ENCODE measurements at places on chromosomes 1 and 21.

DNA sequence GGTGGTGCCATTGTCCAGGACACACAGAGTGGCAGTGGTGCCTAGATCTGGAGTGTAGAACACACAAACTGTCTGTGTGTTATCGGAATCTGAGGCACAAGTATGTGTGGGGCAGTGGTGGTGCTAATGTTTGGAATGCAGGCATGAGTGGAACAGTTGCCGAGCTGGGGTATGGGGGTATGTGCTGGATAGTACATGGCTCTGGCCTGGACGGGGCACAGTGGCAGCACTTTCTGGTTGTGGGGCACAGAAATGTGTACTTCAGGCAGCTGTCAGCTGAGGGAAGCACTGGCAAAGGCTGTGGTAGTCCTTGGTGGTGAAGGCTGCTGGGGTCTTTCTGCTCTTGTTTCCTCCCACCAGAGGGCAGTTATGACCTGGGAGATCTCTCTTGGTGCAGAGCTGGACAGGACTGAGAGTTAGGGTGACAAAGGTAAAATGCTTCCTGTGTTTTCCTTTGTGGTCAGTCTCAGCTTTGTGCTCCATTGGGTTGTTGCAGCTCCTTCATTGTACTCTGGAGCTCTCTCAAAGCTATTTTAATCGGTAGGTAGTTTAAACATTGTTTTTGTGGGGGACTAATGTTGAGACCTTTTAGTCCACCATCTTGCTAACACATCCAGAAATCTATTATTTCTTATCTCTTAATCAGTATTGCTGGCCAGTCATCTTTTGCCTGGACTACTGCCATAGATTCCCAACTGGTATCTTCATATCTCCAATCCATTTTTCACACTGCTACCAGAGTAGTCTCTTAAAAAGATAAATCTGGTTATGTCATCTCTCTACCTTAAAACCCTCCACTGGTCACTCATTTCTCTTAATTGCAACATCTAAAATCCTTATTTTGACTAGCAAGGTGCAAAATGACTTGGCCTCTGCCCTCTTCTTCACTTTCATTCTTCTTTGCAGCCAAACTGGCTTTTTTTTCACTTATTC lies 83.9 kb upstream of the NBPF4 start:
- no peak for DNase-seq

DNA sequence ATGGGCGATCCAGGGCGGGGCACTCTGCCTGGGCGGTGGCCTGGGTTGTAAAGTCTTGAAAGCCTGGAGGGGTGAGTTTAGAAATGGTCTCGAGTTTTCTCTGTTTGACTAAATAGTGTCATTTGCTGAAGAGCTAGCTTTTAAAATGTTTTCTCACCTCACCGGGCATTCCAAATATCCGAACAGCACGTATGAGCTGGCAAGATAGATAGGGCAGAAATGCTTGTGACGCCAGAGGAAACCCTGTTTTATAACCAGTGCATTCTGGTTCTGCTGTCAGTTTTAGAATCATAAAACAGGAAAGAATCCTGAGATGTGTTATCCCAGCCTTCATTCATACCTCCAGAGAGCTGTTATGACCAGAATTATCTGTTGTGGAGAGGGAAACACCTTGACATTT lies 725 bp downstream of the RTCA start:
- no peak for DNase-seq

GRCh38 chr1:225919906-225920305 lies 4.1 kb downstream of the PYCR2 start:
- peak; percentile 76 for DNase-seq

DNA sequence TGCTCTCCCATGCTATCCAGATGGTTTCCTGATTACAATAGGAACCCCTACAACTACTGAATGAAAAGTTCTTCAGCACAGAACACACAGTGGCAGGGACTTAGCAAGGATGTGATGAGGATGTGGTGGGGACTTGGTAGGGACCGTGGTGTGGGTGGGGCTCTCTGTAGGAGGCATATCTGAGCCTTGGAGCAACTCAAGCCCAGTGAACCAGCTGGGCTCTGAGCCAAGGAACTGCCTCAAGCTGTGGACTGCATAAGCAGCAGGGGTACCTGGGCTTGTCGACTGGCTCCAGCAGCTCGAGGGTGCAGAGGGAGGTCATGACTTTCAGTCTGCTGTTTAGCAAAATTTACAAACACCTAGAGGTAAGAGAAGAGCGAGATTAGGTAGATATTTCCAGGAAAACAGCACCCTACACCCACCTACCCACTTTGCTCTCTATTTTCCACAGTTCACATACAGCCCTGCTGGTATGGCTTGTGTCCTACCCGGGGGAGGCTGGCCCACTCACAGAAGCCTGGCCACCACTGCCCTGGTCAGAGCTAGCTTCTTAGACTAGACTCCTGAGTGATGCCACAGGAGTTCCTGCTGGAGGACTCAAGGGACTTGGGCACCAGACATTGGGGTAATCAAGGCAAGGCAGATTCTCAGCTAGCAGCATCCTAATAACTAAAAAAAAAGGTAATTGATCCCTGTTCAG lies 86.8 kb upstream of the GCLM start:
- no peak for DNase-seq

- DNase-seq, result no peak
Measured at GRCh38 chr1:119222271-119222670, 81.8 kb upstream of the WARS2 start.

DNA sequence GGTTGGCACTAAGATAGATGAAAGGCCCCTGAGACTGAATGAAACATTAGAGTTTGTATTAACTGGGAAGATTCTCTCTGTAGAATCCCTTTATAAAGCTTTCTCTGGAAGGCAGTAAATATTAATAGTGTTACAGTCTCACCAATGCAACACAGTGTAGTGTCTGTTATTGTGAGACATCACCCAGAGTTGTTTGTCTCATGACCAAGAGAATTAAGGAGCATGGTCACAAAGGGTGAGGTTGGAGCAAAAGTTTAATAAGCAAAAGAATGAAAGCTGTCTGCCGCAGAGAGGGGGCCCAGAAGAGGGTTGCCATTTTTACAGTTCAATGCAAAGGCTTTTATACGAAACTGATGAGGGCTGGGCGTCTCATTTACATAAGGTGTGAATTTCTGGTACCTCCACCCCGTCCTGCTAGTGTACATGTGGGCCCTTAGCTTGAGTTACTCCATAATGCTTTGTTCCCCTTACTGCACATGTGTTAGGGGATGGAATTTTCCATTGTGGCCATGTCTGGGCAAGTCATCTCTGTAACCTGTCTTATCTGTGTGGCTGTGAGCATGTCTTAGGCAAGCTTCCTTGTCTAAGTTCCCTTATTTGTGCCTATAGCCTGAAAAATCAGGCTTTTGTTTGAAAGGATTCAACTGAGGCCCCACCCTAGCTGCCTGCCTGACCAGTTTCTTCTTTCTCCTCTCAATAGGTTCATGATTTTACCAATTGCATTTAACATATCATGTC lies 184.1 kb downstream of the RASAL2 start:
- no peak for DNase-seq

DNA sequence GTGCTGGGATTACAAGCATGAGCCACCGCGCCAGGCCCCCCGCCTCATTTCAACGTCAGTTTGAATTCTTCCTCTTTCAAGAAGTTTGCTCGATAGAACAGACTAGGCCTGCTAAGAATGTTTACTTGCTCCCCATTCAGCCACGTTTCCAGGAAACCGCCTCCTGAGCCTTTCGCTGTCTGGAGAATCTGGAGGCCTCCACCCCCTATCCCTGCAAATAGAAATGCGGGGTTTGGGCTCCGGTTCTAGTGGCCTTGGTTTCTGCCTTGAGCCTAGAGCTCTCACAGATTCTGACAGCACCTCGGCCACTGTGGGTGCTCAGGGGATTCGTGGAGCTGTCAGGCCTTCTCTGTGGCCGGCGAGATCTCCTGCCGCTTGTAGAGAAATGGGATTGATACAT lies 84.3 kb downstream of the UBIAD1 start:
- DNase-seq, result no peak

DNA sequence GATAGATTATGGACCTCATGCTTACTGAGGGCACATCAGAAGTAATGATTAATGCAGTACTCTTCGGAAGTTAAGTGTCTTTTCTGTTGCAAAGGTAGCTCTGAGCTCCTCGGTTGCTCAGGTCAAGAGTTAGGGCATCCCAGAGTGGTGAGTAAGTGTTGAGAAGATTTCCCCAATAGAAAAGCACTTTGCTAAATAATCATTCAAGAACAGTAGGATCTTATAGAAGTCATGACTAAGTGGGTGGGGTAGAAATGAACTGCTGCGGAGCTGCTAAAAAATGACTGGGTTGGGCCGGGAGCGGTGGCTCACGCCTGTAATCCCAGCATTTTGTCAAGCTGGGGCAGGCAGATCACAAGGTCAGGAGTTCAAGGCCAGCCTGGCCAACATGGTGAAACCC lies 648.6 kb upstream of the CAMK1G start:
- no peak for DNase-seq

DNA sequence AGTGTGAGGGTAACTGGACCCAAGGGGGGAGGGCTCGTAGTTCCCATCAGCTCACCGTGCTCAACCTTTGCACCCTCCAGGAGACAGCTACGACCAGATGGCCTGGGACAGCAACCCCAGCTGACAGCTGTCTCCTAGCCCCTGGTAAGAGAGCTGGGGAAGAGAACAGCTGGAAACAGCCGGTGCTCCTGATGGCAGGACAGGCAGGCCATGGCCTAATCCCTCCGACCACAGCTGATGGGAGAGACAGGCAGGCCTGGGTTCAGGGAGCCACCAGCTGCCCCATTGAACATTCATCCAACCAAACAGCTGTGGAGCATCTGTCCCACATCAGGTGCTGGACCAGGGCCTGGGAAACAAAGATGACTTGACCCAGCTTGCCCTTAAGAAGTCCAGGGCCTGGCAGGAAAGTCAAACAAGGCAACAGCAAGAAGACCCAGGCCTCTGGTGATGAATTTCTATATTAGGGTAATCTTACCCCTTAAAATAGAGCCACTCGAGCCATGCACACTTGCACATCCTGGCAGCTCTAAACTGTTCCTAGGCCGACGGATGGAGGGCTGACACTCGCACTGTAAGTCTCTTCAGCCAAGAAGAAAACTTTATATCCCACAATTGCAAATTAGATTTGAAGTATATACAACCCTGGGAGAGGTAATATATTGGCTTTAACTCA lies 12.2 kb downstream of the OLFML2B start:
- DNase-seq, result no peak

DNA sequence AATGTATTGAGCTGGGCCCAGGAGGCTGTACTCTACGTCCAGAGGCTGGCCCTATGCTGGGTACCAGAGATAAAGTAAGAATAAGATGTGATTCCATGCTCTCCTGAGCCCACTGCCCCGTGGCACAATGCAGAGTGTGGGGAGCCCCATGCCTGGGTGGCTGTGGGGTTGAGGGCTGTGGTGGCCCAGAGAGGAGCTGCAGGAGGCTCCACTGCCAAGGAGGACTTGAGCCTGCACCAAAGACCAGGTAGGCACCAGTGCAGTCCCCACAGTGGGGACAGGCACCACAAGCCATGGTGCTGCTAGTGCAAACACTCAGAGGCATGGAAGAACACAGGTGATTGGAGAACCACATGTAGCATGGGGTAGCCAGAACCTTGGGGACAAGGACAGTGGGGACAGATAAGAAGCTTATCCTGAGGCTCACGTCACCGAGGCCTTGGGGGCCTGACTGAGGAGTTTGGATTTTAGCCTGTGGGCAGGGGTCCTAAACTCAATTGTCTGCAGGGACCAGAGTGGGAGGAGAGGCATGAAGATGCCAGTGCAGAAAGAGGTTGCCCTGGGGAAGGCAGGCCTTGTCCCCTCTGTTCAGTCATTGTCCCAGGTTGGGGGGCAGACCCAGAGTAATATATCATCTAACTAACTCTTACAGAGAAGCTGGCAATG lies 21.9 kb upstream of the EPS8L3 start:
- no peak for DNase-seq
